ENCODE measurements at places on chromosomes 11 and 22.

DNA sequence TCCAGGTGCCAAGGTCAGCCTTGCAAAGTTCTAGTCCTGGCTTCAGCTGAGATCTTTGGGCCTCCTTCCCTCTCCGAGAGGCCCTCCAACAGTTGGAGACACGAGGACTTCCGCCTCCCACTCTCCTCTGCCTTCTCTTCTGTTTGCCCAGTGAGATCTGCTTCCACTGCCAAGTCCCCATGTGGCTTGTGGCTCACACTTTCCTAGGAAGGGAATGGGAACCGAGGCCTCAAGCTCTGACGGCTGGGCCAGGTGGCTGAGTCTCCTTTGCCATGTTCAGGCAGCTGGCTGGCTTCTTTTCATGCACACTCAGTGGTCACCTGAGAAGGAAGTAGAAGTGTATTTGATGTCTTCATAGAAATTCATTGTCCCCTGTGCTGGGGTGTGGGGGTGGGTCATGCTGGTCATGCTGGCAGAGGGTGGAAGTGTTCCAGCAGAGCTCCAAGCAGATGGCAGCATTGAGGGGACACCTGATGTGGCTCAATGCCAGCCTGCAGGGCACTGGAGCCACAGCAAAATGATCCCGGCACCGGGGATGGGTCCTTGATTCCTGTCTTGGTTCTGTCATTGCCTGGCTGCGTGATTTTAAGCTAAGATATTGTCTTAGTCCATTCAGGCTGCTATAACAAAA lies 130.4 kb downstream of the ADAMTS15 start:
- DNase-seq, result no peak

GRCh38 chr11:115145324-115145723 lies 358.9 kb downstream of the CADM1 start:
- no peak for DNase-seq

DNA sequence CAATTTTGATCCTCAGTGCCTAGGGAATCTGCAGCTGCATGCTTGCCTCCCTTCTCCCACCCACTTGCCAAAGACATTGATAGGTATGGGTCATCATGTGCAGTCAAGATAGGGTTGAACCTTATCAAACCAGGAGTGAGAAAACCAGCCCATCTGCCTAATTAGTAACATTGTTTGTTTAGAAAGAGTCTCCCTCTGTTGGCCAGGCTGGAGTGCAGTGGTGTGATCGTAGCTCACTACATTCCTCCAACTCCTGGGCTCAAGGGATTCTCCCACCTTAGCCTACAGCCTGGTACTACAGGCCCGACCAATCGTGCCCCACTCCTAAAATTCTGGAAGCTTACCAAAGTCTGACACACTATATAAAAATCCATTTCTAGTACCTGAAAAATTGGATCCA lies 4.6 kb downstream of the C11orf71 start:
- DNase-seq, result no peak

- DNase-seq, result no peak
These were observed 797 bp downstream of the VPREB1 start for GRCh38 chr22:22245256-22245909.

- no peak for DNase-seq
These were observed 1312.3 kb downstream of the FAM181B start for GRCh38 chr11:81421251-81421860.

DNA sequence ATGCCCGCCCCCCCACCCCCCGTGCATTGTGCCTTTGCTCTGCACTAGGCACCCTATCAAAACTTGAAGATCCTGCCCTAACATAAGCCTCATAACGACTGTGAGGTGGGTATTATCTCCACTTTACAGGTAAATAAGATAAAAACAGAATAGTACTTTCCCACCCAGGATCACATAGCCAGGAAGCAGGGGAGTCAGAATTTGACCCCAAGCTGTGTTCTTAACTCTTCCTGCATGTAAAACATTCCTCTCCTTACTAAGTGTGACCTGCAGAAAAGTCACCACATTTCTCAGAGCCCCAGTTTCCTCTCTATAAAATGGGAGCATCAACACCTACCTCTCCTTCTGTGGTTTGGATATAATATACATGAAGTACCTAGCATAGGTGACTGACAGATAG lies 18.2 kb upstream of the ANKK1 start:
- DNase-seq, result no peak

- no peak for DNase-seq
These were observed 74.1 kb upstream of the SHANK2 start for GRCh38 chr11:71326328-71326940.

DNA sequence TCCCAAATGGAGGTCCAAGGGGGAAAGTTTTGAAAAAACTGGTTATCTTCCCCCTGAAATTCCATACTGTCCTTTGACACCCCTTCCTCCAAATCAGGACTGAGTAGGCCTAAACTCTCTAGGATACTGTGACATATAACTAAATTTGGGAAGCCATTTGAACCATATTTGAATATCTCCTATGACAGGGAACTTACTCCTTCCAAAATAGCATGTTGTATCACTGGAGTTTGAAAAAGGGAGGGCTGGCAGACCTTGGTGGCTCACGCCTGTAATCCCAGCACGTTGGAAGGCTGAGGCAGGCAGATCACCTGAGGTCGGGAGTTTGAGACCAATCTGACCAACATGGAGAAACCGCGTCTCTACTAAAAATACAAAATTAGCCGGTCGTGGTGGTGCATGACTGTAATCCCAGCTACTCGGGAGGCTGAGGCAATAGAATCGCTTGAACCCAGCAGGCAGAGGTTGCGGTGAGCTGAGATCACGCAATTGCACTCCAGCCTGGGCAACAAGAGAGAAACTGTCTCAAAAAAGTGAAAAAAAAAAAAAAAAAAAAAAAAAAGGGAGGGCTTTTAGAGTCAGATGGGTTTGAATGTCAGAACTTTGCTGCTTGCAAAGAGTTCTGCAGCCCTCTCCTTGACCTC lies 42.4 kb downstream of the PIK3C2A start:
- no peak for DNase-seq

GRCh38 chr11:2709429-2709828 lies 9.6 kb upstream of the KCNQ1OT1 start:
- DNase-seq, result no peak

GRCh38 chr11:76209973-76210930 lies 4.0 kb upstream of the WNT11 start:
- no peak for DNase-seq

DNA sequence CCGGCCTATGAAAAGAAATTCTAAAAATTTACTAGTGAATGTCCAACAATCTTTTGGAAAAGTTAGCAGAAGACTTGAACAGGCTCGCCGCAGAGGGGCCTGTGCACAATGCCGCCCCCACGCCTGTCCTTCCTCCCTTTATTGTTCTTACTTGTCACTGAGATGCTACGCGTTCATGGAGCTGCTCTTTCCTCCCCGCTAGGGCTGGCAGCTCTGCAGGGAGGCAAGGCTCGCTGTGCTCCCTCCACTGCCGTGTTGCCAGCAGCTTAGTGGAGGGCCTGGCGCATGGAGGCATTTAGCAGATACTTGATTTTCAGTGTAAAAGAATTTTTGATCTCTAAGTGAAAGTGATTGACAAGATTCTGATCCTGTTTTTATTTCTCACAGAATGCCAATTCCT lies 14.7 kb downstream of the PHRF1 start:
- DNase-seq, result no peak

DNA sequence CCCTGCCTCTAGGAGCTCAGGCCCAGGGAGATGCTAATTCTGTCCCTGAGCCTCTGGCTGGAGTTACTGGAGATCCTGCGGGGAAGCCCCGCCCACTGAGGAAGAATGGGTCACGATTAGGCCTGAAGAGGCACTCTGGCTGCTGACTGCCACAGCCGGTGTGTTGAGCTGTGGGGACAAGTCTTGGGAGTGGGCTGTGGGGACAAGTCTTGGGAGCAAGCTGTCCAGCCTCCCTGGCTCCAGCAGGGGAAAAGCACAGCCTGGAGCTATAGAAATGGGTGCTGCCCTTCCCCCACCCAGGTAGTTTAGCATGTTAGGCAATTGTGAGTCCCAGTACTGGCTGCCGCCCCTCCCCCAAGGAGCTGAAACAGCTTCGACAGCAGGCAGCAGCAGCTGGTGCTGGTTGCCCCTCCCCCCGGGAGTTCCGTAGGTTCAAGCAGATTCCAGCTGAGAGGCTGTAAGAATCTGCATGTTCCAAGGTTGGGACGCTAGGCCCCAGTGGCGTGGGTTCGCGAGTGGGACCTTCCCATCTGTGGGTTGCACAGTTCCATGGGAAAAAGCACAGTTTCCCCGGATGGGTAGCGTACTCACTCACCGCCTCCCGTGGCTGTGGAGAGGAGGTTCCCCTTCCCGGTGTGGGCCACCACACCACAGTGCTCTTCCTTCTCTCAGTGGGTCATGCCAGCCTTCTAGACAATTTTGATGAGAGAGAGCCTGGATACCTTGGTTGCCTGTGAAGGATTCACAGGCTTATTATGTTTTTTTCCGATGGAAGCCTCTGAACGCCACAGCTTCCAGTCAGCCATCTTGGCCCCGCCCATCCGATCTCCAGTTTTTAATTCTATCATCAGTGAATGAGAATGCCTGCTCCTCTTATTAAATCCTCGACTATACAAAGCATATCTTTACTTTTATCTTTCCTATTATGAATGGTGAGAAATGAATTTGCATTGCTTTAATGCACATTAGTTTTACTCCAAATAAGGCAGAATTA lies 61.5 kb downstream of the MSANTD4 start:
- DNase-seq, result no peak

GRCh38 chr11:126683766-126684728 lies 316.5 kb downstream of the KIRREL3 start:
- DNase-seq, result no peak

DNA sequence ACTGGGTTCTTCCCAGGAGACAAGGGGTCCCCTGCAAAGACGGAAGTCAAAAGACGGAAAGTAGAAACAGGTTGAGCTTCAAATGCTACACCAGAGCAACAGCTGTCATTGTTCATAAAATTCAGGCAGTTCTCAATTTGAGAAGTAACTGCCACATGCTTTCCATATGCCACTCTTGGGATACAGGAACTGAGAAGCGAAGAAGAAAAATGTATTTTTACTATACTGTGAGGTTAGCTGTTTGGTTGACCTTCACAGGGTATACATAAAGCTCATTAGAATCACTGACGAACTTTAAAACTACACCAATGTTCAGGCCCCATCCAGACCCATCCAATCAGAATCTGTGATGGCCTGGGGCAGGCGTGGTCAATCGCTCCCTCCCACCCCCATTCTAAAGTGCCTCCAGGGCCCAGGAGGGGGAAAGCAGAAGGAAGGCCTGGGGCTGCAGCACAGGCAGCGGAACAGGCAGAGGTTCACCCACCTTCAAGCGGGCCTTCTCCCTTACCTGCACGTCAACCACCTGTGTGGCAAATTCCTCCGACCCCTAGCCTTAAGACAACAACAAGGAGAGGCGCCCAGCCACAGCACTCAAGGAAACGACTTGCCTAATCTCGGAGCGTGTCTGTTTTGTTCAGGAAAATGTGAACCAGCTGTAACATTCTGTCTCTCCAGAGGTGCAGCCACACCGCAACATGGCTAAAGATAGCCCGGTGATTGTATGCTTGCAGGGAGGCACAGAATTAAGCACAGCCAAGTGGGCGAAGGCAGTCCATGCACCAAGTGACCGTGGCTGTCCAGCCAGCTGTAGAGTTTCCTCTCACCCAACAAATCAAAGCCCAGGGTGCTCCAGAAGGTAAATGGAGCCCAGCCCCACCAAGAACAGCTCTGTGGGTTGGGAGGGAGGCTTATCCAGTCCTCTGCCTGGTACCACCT lies 82.6 kb downstream of the MICAL3 start:
- no peak for DNase-seq

DNA sequence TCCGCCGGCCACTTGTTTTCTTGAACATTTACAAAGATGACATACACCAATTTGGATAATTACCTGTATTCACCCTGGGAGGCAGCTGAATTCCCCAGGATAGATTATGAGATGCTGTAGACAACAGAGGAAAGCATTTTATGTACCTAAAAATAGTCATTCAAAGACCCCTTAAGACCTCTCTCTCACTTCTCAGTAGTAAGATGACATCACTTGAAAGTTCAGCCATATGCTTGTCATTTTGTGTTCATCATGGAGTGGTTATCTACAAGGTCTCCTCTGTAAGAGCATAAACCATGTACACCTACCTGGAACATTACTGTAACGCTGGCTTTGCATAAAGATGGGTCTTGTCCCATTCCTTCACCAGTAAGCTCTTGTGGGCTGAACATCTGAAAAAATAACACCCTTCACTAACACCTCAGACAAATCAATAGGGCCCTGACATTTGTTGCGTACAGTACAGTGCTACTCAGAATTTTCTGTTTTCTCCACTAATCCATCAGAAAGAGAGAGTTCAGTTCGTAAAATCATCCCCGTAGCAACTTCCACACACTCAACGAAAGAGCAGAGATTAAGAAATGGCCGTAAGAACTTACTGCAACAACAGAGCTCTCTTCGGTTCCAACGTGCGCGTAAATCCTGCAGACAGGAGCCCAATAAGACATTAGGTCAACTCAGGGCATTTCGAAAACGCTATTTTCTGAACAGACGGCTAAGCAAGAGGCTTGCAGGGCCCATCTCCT lies 15.6 kb upstream of the WDR74 start:
- no peak for DNase-seq

- DNase-seq, result no peak
These were observed 632.8 kb upstream of the RAG2 start for GRCh38 chr11:37230865-37231264.

- peak; percentile 84 for DNase-seq
These were observed 6.7 kb downstream of the IL18 start for GRCh38 chr11:112156956-112157766.

DNA sequence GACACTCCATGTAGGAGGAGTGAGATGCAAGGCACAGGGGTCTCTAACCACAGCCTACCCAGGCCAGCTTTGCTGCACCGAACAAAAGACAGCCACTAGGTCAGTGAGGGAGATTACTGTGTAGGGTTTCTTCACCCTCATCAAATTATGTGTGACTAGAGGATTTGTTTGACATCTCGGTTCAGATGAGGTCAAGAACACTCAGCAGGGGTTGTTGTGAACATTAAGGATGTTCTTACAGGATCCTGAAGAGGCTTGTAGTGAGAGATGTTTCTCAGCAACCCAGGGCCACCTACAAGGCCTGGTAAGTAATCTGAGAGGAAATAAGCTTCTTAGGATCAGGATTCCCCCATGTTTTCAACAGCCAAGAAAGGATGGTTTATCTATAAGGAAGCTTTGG lies 202.1 kb downstream of the NXPE2 start:
- DNase-seq, result no peak

DNA sequence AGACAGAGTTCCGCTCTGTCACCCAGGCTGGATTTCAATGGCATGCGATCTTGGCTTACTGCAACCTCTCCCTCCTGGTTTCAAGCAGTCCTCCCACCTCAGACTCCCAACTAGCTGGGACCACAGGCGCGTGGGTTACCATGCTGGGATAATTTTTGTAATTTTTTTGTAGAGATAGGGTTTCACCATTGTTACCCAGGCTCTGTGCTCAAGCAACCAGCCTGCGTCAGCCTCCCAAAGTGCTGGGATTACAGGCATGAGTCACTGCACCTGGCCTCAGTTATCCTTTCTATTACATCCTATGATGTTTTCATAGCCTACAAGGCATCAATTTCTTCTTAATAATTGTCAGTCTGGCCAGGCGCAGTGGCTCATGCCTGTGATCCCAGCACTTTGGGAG lies 36.5 kb downstream of the LRRC74B start:
- no peak for DNase-seq
